ENCODE measurements at places on chromosomes 12 and 14. TPM values are rescaled to one million over a fixed set of nuclear protein-coding genes. Genes with fewer than 3 reads are reported as not detected.

DTX1 gene
- total RNA-seq = not detected

MANSC1 gene
- total RNA-seq = 2.3 TPM

LRP1-AS gene
- not detected for total RNA-seq

HSPB8 gene
- total RNA-seq = 22.0 TPM

DYNC1H1 gene
- 336 TPM for total RNA-seq

DNA sequence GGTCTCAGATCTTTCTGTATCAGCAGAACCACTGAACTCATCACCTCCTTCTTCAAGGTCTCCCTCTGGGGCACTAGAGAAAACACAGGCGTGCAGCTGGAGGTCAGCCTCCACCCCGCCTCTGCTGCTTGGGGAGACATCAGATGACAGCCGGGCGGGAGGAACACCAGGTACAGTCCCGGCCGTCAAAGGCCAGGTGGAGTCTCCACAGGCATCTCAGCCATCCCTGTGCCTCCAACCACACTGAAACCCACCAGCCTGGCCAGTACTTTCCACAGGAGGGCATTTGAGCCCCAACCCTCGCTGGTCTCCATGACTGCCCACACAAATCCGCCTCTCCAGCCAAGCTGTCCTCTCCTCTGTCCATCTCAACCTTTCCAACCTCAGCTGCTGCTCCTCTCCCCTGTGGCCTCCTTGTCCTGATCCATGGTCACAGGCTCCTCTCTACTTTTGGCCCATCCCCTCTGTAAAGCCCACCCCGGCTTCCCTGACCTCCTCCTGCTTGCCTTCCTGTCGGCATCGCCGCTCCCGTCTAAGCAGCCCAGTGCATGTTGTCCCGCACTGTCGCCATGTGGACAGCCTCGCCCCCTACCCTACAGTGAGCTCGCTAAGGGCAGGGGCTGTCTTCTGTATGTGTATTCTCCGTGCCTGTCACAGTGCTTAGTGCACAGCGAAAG, 21.4 kb upstream of the FKBP4 start:
- DNase-seq = no peak

GRCh38 chr14:28608443-28608842, 158.1 kb upstream of the FOXG1 start:
- no peak for DNase-seq

GRCh38 chr14:62696331-62696924, 348.8 kb downstream of the KCNH5 start:
- DNase-seq = no peak

- DNase-seq = peak; percentile 94
Measured at GRCh38 chr12:122449317-122449716, 26.8 kb upstream of the CLIP1 start.

DNA sequence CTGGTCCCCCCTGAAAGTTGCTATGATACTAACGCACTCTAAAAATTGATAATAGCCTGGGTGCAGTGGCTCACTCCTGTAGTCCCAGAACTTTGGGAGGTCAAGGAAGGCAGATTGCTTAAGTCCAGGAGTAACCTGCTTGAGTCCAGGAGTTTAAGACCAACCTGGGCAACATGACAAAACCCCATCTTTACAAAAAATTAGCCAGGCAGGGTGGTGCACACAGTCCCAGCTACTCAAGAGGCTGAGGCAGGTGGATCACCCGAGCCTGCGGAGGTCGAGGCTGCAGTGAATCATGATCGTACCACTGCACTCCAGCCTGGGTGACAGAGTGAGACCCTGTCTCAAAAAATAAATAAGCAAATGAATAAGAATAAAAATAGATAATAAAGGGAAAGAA, 42.9 kb downstream of the HEATR5A start:
- no peak for DNase-seq

DNA sequence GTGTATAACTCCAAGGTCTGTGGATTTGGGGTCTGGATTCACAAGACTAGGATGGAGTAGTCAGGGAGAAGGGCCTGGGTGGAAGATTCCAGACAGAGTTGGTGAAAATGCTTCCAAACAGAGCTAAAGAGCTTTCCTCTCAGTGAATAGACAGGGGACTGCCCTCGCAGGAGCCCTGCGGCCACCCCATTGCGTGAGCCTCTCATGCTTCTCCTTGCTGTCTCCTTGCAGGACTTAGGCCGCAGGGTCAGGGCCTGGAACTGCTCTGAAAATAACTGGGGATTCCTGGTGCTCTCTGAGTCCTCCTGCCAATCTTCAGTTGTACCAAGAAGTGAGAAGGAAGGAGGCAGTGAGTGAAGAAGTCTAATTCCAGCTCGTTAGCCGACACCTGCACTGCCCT, 49.0 kb upstream of the KCNA1 start:
- no peak for DNase-seq

GRCh38 chr14:31387091-31387490, 33.3 kb downstream of the HEATR5A start:
- no peak for DNase-seq

DNA sequence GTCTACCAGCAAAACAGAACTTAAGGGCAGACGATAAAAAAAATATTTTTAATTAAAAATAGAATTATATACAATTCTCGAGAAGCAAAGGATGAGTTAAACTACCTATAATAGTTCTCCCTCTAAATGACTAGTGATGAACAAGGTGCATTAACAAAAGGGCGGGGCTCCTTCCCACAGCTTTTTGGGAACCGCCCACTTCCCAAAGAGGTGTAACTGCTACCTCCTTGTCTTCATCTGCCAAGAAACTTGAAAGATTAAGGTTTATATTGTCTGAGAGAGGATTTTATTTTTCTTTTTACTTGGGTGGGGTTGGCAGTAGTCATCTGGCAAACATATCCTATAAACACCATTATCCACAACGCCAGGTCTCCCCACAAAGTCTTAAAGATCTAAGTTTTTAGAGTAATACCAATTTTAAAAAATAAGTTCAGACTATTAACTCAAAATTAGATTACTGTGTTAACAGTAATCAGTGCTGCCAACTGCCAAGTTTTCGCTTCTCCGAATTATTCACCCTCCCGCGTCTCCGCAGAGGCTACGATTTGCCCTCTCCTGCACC, 938 bp downstream of the RALGAPA1 start:
- DNase-seq = no peak

DNA sequence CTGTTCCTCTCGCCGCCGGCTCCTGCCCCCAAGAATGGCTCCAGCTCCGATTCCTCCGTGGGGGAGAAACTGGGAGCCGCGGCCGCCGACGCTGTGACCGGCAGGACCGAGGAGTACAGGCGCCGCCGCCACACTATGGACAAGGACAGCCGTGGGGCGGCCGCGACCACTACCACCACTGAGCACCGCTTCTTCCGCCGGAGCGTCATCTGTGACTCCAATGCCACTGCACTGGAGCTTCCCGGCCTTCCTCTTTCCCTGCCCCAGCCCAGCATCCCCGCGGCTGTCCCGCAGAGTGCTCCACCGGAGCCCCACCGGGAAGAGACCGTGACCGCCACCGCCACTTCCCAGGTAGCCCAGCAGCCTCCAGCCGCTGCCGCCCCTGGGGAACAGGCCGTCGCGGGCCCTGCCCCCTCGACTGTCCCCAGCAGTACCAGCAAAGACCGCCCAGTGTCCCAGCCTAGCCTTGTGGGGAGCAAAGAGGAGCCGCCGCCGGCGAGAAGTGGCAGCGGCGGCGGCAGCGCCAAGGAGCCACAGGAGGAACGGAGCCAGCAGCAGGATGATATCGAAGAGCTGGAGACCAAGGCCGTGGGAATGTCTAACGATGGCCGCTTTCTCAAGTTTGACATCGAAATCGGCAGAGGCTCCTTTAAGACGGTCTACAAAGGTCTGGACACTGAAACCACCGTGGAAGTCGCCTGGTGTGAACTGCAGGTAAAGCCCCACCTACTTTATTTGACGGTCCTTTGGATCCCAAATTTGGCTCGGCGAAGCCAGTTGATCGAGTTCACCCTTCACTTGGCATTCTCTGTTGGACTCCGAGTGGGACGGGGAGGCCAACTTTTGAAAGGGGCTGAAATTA, 1.5 kb downstream of the WNK1 start:
- DNase-seq = peak; percentile 21

- DNase-seq = no peak
Measured at GRCh38 chr12:69392179-69392928, 32.8 kb downstream of the YEATS4 start.

All from fibroblast of villous mesenchyme (primary cell).